RPMI8226 (cell line): ENCODE measurements at places on chromosomes 4 and X.

- DNase-seq: no peak
Observed at GRCh38 chr4:7890635-7891393, 48.8 kb downstream of the AFAP1 start.

DNA sequence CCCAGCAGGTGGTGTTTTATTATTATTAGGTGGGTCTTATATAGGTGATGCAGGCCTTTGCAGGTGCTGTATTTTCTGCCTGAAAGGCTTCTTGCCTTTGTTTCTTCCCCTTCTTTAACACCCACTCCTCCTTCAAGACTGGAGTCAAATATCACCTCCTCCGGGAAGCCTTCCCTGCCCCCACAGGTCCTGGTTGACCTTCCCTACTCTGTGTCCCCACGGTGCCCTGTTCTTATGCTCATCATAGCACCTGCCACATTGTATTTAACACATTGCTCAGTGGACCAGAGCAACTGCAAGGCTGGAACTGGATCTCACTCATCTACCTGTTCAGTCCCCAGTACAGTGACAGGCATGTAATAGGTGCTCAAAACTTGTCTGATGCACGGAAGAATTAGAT lies 39.8 kb upstream of the LGI2 start:
- DNase-seq: no peak

GRCh38 chr4:123503698-123504363 lies 107.2 kb downstream of the SPRY1 start:
- DNase-seq: no peak

DNA sequence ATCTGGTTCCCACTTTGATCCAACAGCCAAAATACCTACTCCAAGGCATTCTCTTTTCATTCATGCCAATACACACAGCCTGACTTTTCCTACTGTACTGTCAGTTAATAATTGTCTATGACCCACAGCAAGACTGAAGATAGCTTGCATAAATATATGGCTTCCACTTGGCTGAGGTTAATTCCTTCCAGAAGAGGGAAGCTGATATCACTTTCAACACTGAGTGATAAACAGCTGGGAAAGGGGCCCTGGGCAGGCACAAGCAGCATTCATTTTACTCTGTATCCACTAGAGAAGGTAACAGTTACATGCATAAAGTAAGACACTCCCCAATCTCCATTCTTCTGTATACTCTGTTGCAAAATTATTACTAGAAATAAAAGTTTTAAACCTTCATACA lies 200.2 kb upstream of the UGT8 start:
- DNase-seq: no peak

GRCh38 chrX:153687121-153688039 lies at the start of gene SLC6A8:
TSS of gene SLC6A8 (plus strand) at chrX:153687926. CDS start at chrX:153688575, 649 bp downstream.
- DNase-seq: peak; percentile 64

- no peak for DNase-seq
Observed at GRCh38 chr4:68249434-68249833, 3.9 kb upstream of the TMPRSS11B start.

DNA sequence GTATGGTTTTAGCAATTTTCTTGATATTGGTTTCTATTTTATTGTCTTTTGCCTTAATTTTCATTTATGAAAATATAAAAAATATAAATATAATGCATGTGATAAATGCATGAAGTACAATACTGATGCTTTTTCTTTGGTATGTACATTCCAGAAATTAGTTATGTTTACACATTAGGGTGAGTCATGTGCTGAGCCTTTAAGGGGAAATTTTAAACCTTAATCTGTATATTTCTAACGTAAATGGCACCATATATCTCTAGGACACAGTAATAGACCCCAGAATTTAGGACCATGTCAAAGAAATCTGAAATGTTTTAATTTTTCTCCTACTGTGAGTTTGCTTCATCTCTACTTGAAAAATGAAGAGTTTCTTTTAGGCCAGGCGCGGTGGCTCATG lies 117.8 kb upstream of the SPRY1 start:
- no peak for DNase-seq

DNA sequence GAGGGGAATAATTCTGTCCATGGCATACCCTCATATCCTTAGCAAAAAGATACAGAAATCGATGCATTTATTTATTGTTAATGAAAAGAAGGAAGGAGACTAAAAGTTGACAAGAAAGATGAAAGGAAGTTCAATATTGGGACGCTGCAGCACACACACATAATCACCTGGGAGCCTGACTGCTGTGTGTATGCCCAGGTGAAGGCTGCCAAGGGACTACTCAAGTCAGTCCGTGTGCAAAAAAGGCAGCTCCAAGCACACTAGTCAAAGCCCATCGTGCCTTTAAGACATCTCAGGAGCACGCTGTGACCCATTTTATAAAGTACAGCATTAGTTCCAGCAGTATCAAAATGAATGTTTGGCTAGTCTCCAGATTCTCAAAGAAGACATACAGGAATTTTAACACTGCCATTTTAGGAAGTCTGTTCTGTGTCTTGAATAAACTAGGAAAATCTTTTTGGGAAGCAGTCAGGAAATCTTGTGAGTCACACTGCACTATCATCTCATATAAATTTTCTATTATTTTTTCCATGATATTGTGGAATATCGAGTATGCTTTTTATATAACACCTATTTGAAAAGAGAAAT lies 363.9 kb downstream of the GASK1B start:
- DNase-seq: no peak

- DNase-seq: peak; percentile 53
Observed at GRCh38 chr4:8403173-8403753, 37.3 kb downstream of the ACOX3 start.

DNA sequence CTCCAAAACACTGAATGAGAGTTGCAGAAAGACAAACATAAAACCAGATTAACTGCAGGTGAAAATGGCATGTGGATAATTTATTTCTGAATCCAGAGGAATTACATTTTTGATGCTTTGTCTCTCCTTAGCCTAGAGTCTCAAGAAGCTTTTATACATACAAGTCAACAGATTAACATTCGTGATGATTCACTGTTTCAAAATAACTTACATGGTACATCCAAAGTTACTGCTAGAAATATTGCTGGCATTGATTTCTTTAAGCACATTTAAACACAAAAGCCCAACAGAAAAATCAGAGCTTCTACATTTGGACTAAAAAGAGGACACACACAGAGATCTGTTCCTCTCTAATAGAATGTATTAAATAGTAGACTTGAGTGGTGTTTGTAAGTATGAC lies 105.6 kb downstream of the AMELX start:
- no peak for DNase-seq

DNA sequence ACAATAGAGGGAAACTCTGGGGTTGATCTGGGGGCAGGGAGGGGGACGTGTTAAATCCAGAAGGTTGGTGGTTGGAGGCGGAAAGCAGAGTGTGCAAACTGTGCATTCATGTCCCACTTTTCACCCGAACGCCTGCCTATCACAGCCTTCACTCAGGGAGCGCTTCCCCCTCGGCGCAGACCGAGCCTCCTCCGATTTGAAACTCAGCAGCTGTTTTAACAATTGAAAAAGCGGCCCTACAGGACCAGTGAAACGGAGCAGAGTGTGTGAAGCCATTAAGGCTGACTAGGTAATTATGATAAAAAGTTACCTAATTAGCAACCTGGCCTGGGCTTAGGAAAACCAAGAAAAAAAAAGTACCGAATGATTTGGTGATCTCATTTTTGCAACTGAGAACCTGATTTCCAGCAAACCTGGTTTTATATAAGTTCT lies 685 bp upstream of the NDNF start:
- peak; percentile 56 for DNase-seq
